Esophagus mucosa (tissue), 1 donor: ENCODE measurements at places on chromosomes 16 and 17. TPM values are rescaled to one million over a fixed set of nuclear protein-coding genes. Genes with fewer than 3 reads are reported as not detected.

The OR1G1 gene
- total RNA-seq, result not detected

The EIF3C gene
- 318 TPM for total RNA-seq

The TNP2 gene
- not detected for total RNA-seq

The INCA1 gene
- total RNA-seq, result not detected

The GINS2 gene
- total RNA-seq, result 10.9 TPM

The CCDC200 gene
- not detected for total RNA-seq

DNA sequence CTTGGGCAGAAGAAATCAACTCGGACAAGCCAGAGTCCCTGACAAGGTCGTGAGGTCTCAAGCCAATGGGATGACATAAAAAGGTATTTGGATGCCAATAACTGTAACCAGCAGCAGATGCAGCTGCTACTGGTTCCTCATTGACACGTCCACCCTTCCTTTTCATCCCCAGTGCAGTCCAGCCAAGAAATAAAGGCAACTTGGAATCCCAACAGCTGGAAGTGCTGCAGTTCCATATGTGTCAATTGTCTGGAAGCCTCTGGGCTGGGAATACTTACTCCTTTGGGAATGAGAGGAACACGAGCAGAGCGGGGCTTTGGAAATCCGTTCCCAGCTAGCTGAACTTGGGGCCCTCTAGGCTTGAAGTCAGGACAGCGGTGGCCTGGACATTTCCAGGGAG is 360.4 kb upstream of the ZFHX3 start:
- no peak for ATAC-seq

DNA sequence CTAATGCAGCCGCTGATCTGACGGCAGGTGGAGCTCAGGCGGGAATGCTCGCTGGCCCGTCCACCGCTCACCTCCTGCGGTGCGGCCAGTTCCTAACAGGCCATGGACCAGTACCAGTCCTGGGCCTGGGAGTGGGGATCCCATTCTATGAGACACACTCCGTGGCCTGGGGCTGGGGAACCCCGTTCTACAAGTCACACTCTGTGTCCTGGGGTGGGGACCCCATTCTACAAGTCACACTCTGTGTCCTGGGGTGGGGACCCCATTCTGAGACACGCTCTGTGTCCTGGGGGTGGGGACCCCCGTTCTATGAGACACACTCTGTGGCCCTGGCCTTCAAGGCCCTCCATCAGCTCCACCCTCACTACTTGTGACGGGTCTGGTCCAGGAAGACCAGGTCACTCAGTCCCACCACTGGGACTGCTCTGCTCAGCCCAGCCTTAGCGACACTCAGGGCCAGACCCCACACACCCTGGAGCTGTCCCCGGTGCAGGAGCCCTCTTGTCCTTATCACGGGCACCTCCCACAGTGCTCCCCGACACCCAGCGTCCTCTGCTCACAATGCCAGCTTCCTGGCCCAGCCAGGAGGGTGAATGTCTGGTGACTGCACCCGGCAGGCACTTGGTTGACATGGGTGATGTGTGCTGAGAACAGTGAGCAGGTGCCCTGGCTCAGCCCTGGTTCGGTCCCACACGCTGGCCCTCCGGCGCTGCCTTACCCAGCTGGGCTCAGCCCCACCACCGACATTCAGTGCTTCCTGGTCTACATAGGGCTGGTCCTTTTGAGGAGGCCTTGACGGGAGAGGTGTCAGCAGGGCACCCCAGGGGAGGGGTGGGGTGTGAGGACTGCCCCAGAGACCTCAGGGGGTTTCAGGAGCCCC is 89.1 kb downstream of the TBC1D16 start:
- peak; percentile 5 for ATAC-seq

- ATAC-seq, result peak; percentile 100
These were observed at the start of gene ZNF18 for GRCh38 chr17:11997147-11997971. Gene ZNF18, minus strand, starts transcription at chr17:11997475. Its CDS starts 4,646 bp downstream, at chr17:11992829.

- ATAC-seq, result no peak
These were observed 26.4 kb upstream of the CLEC18A start for GRCh38 chr16:69924777-69925191.

DNA sequence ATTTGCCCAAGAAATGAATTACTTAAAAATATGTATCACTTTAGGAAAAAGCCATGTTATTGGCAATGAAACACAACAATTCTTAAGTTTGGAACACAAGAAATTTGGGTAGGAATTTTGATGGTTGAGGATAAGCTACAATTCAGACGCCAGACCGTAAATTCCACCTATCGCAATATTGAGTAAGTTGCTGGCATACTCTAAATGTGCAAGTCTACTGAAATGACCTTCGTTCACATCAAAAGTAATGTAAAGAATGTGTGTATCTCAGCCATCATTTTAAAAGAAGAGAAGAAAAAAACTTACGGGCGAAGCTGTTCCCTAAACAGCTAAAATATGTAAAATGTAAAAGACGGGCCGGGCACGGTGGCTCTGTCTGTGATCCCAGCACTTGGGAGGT is 33.4 kb downstream of the UBE2G1 start:
- no peak for ATAC-seq

DNA sequence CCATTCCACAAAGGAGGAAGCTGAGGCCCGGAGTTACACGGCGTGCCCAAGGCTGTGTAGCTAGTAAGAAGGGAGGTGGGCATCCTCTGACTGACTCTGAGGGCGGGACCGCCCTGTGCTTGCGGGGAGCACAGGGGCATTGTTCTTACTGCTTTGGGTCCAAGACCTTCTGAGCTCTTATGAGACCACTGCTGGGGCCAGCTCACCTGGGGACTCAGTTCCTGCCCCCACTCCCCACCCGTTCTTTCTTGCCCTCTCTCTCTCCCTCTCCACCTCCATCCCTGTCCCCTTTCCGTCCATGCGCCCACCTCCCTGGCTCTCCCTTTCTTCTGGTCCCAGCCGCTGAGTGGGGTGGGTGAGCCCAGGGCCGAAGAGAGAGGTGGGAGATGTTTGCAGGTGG is 19.6 kb downstream of the CCR7 start:
- ATAC-seq, result no peak
